Stimulated activated CD4-positive, alpha-beta T cell treated with anti-CD3 and anti-CD28 coated beads, Interleukin-4, amount 100 ng/mL, for 1 hour (primary cell): ENCODE measurements at places on chromosomes 6 and 20.

DNA sequence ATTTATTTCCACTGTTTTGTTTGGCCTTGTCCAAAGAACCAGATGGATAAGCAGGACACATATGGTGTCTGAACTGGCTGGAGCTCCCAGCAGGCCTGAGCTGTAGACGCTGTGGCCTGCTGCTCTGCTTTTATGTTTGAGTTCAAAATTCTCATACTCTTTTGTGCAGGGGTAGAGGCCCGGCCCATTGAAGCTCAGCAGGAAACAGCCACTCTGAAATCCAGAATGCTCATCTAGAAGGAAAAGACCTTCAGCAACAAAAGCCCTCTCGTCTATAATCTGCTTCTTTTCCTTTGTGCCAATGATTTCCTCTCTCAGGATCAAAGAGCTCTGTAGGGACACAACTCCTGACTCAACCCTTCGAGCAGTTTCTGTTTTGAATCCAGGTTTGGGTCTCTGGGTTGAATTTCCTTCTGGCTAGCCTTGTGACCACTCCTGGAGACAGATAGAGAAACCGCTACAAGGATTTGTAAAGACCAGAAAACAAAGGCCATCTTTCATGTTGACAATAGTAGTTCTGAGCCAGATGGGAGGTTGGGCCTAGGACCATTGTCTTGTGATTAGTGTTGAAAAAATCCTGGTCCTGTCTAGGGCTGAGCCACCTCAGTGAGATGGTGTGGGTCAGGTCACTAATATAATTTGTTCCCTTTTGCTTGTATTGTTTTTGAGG is 446.7 kb downstream of the BCKDHB start:
- no peak for DNase-seq

GRCh38 chr6:169131390-169131789 is 122.3 kb downstream of the THBS2 start:
- no peak for DNase-seq

DNA sequence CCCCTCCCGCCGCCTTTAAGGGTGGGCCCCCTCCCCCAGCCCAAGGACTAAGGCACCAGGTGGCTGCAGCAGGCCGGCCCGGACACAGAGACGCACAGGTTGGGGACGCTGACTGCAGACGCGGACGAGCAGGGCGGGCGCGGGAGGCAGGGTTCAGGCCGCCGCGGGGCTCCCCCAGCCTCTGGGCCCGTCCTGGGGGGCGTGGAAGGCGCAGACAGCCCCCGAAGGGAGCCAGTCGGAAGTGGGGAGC is 9.3 kb downstream of the DUSP15 start:
- DNase-seq = no peak

DNA sequence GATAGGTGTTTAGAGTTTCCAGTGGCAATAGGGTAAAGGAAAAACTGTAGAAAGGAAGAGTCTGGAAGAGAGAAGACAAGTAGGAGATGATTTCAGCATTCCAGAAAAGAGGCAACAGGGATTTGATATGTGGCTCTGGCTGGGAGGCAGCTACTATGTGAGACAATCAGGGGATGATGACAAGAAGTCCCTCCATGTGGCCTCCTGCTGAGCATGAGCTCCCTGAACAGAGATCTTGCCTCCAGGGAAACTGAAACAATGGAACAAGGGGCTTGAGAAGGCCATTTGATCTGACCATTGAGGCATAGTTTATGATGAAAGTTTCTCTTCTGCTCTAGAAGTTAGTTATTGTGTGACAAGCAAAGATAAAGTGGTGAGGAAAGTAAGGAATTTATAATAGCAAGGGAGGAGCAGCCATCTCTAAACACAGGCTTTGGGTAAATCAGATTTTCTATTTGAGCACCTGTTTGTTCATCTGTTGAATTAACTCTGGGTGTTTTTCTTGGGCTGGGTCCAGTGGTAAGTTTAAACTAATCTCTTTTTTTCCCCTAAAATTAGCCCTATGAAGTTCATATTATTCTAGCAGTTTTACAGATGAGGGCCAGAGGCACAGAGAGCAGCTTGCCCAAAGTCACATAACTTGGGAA is 3.0 kb upstream of the GPX5 start:
- no peak for DNase-seq

GRCh38 chr20:43974695-43975094 is 60.0 kb downstream of the TOX2 start:
- no peak for DNase-seq
